ENCODE measurements at places on chromosomes 1 and 21.

DNA sequence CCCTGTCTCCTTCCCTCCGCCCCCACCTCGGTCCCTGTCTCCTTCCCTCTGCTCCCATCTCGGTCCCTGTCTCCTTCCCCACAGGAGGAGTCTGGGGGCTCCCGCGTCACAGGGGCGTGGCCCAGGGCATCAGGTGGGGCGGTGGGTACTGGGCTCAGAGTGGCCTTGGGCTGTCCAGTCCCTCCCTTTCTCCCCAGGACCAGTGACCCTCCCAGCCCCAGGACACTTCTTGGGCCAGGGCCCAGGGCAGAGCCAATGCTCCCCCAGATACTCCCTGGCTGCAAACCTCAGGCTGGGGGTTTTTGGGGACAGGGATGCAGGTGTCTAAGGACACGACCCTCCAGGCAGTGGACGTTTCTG is 6.8 kb upstream of the RNF223 start:
- DNase-seq, result no peak

- DNase-seq, result no peak
These were observed 58.0 kb downstream of the ACBD3 start for GRCh38 chr1:226128487-226129075.

- no peak for DNase-seq
These were observed 55.4 kb downstream of the CAMK2N1 start for GRCh38 chr1:20430355-20431175.

DNA sequence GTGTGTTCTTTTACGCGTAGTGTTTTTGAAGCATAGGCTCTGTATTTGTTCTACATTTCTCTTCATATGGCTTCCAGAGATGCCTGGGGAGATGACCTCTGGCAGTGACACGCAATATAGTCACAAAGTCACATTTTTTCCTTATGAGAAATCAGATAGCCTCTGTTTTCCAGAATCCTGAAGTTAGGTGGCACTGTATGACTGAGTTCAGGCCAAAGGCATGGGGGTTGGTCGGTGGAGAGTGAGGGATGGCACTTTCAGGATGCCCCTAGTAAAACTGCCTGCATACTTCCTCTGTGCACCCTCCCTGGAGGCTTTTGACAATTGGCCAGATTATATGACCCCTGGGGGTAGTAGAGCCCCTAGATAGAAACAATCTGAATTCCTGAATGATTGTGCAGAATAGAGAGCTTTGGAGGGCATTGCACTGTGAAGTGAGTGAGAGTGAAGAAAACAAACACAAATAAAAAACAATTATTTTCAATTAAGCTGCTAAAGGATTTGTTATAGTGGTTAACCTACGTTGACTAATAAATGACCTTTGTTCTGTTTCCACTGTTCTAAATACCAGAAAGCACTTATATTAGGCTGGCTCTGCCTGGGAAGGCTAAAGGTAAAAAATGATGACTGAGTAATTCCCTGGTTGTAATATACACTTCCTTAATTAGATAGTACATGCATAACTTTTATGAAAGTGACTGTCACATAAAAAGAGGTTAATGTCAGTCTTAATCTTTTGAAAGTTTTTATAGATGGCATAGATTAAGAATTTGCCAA is 1660.8 kb downstream of the PLA2G4A start:
- DNase-seq, result no peak

DNA sequence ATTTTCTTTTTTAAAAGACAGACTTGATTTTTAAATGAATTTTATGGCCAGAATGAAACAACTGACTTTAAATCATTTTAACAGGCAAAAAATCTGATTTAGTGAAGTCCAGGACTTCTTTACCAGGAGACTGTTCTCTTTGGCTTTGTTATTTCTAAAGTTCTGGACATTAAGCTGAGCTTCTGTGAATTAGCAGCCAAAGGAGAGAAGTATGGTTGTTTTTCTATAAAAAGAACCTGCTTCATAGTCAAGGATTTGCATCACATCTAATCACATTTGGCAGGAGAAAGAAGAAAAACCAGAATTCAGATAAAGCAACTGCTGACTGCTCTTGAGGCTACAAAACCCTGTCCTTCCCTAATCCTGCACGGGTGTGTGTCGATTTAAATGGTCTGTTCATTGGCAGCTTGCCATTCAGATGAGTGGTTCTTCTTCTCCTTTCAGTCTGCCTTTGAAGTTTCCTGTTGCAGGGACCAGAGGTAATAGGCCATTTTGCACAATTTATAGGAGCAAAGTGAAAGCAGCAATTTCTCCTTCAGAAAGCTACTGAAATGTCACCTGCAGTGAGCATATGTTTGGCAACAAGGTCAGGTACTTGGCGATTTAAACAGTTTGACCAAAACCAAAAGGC is 215.4 kb downstream of the OLFM3 start:
- DNase-seq, result peak; percentile 82

- DNase-seq, result no peak
These were observed 13.6 kb downstream of the DIP2A start for GRCh38 chr21:46472246-46472645.

DNA sequence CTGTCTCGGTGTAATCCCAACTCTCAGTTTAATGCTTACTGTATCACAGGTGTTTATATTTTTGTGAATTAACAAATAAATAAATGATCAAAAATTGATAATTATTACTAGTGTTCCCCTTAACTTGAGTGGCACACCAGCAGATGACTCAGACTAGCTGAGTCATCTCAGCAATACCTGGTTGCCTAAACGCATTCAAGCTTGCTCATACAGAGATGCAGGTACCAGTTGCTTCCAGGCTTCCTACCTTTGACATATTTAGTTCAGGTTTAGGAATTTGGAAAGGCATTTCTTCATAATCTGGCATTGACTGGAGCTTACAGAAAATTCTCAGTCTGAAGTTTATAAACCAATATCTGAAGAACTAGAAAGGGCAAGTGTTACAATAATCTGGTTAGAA is 78.9 kb upstream of the LMO4 start:
- DNase-seq, result no peak

DNA sequence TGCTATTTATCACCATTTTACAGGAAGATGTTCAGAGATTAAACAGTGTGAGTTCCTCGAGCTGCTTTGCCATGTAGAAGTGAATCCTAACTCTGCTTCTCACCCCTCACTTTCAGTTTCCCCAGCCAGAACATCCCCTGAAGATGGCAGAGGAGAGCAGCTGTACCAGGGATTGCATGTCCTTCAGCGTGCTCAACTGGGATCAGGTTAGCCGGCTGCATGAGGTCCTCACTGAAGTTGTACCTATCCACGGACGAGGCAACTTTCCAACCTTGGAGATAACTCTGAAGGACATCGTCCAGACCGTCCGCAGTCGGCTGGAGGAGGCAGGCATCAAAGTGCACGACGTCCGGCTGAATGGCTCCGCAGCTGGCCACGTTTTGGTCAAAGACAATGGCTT is 16.9 kb downstream of the TENT5C start:
- DNase-seq, result no peak

- DNase-seq, result no peak
These were observed 46.1 kb upstream of the TARS2 start for GRCh38 chr1:150441121-150441520.

DNA sequence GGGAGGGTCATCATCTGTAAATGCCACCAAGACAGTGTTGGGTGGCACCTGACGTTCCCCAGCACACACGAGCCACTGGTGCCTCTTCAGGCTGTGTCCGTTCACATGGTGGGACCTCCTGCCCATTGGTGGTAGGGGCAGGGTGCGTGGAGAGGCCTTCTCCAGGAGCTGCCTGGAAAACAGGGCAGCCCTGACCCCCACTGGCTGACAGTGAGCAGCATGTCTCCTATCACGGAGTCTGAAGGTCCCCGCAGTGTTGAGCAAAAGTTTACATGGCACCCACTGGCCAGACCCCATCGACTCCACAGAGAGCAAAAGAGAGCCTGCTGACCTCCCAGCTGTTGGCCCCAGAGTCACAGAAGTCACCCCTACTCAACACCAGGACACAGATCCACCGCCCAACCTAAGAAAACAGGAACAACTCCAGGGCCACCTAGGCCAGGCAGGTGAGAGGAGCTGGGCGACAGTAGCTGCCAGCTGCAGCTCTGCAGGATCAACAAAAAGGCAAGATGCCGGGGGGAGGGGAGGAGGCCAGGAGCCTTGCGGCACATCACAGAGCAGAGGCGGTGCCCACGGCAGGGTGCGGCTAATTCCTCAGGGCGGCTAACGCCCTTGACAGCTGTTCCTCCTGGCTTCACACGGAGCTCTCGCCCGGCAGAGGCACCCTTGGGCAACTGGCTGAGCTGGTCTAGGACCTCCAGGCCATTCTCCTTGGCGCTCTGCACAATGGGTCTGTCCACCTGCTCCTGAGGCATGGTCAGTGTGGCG is 14.4 kb upstream of the IFI6 start:
- no peak for DNase-seq

GRCh38 chr21:45877821-45878469 is 103.6 kb upstream of the COL6A1 start:
- DNase-seq, result no peak

- no peak for DNase-seq
These were observed 81.0 kb upstream of the AKT3 start for GRCh38 chr1:243930822-243931671.

GRCh38 chr1:181592255-181592859 is 109.0 kb downstream of the CACNA1E start:
- peak; percentile 10 for DNase-seq

GRCh38 chr1:234932511-234933430 is 195.9 kb downstream of the TOMM20 start:
- DNase-seq, result no peak

DNA sequence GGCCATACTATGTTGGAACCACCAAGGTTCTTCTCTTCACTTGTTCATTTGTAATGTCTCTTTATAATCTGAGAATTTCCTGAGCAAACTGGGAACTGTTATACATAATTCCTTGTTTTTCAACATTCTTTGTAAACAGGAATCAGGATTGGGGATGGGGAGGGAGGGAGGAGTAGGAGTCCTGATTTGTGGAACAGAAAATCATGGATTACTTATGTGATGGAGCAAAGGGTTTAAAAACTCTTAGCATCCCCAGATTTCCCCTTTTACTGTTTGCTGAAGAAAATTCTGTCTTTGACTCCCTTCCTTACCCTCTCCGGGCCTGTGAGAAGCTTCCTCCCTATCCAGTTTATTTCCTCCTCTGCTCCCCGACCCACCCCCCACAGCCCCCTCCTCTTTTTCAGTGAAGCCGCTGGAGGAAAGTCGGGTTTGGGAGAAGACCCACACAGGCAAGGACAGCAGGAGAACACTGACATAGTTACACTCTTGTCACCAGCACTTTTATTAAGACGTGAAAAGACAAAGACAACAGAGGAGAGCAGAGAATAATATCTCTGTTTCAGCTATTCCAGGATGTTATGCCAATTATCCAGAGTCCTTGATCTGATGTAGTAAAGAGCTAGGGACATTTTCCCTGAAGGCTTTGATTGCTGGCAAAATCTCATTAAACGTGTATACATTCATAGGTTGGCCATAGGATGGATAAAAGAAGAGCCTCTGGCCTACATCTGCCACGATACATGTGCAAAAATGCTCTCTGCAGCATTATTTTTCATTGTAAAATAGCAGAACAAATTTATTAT is 4.6 kb upstream of the NBPF1 start:
- no peak for DNase-seq

DNA sequence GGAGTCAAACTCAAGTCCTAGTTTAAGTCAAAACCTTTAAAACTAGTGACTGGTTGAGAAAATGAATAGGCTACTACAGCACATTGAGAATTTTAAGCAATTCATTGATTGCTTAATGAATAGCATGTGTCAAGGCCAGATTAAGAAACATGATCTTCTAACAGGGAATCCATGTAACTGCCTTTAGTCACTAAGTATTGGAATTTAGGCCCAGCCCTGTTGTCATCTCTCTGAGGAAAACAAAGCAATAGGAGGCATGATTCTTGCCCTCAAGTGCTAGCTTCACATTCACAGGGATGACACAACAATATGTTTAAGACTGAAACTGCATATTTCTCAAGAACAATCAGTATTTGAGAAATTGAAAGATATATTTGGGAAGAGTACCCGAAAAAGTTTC is 70.0 kb upstream of the PTGS2 start:
- no peak for DNase-seq

GRCh38 chr1:19651141-19651737 is 7.1 kb downstream of the NBL1 start:
- no peak for DNase-seq

- no peak for DNase-seq
These were observed 39.5 kb upstream of the CYP4X1 start for GRCh38 chr1:46983830-46984586.

DNA sequence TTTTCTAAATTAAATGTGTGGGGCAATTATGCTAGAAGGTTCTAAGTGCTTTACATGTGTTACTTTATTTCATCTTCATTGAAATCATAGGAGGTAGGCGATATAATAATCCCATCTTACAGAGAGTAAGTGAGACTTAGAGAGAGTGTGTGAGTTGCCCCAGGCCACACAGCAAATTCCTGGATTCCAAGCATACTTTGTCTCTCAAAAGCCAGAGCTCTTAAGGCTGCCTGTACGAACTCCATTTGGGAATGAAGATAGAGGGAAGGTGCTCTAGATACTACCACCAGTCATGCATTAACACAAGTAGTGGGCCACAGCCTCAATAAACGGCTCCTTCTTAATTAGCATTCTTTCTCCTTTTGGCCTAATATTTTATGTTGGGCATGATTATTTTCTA is 170.1 kb downstream of the SIPA1L2 start:
- no peak for DNase-seq

- DNase-seq, result no peak
These were observed 361.7 kb downstream of the PDE4B start for GRCh38 chr1:66154394-66154793.

DNA sequence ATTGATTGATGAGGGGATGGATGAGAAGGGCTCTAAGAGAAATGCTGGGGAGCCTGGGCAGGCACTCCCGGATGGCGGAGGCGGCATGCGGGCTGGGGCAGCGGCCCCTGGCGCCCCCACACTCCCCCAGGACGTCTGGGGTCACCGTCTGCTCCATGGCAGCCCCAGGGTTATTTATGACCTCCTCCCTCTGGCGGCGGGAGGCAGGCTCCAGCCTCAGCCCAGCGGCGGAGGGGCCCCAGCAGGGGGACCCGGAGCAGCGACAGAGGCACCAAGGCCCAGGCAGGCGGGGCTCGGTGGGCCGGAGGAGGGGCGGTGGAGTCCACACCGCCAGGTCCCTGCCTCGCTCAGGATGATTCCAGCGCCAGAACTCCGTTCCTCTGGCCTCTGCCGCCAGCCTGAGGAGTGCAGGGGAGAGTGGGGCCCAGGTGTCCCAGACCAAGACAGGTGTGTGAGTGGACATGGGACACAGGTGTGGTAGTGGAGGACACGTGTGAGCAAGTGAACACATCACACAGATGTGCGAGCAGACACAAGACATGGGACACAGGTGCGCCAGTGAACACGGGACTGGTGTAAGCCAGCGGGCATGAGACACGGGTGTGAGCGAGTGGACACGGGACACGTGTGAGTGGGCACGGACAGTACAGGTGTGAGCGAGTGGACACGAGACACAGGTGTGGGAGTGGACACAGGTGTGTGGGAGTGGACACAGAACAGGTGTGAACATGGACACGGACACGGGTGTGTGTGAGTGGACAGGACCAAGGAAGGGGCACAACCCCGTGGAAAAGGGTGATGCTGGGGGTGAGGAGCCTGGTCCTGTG is 2.5 kb upstream of the SAMD11 start:
- DNase-seq, result peak; percentile 80

- DNase-seq, result no peak
These were observed 18.6 kb upstream of the SH2D1B start for GRCh38 chr1:162430583-162430982.

All from NCI-H2081 (cell line).